ENCODE measurements at places on chromosomes 7 and 10.
A peak's percentile ranks its signal among the peaks of the same experiment; 100 is the strongest.

DNA sequence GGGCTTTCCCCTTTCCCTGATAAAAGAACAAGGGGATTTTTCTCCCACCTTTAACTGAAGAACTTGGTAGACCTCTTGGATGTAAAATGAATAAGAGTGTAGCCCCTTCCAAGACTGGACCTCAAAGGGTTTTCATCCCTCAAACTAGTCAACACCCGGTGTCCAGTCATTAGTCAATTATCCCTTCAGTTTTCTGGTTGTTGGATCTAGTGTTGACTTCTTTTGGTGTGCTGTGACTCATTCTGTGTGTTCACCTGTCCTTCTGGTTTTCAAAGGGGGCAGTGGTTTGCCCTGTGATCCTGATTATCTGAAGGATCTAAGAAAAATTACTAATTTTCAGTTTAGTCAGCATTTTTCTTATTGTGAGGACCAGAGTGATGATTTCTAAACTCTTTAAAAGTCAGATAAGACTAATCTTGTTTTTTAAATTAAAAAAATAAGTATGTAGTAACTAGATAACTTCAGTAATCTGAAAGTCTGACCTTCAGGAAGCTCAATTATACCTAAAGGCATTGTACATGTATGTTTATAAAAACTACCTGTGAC, 583.5 kb downstream of the CNTNAP2 start:
- no peak for DNase-seq

DNA sequence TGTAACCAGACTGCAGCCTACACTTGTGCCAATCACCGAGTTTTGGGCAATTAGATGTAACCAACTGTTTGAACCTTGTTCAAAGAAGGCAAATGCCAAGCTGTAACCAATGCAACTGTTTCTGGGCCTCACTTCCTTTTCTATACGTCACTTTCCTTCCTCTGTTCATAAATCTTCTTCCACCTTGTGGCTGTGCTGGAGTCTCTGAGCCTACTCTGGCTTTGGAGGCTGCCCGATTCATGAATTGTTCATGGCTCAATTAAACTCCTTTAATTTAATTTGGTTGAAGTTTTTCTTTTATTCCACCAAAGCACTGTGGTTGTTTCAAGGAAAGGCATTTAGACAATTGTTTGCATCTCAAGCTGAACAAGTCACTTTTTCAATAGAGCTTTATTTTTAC, 43.5 kb upstream of the UCN3 start:
- no peak for DNase-seq

DNA sequence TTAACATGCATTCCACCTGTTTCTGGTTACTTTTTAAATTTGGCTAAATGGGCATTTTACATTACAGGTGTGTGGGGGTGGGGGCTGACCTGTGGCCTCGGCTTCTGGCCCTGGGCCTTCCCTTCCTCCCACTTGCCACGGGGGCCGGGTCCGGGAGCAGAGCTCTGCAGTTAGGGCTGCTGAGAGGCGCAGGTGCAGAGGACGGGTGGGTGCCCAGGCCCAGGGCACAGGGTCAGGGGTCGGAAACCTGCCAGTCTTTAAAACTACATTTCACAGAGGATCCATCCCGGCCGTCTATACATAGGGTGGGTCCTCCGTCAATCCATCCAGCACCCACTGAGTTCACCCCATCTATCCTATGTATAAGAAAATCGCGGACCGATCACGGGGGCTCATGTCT, 106.5 kb upstream of the INSIG1 start:
- no peak for DNase-seq

DNA sequence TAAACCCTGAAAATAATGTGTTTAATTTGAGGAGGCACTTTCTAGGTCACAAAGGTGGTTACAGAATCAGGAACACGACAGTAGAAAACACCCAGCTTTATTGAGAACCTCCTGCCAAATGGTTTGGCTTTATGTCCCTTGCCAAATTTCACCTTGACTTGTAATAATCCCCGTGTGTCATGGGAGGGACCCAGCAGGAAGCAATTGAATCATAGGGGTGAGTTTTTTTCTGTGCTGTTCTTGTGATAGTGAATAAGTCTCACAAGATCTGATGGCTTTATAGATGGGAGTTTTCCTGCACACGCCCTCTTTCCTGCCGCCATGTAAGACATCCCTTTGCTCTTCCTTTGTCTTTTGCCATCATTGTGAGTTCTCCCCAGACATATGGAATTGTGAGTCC, 193.8 kb upstream of the KLF6 start:
- DNase-seq, result no peak

DNA sequence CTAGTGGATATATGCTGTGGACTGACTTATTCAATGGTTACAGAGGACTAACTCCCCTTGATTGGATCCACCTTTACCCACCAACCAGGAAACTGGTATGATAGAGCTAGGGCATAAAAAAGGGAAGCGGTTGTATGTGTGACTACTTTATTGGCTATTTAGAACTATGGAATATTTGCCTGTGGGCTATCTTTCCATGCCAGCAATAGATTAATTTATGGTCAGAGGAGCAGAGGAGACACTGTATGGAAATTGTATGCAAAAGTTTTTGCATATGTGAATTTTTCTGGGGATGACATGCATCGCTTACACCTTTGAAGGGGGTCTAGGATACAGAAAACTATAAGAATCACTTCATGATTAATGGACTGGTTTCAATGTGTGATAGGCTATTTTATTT, 105.7 kb downstream of the LHFPL3 start:
- DNase-seq, result no peak

- no peak for DNase-seq
Measured at GRCh38 chr10:34907743-34908430, 92.8 kb upstream of the PARD3 start.

- no peak for DNase-seq
Measured at GRCh38 chr10:35136263-35136815, 9.7 kb downstream of the CREM start.

DNA sequence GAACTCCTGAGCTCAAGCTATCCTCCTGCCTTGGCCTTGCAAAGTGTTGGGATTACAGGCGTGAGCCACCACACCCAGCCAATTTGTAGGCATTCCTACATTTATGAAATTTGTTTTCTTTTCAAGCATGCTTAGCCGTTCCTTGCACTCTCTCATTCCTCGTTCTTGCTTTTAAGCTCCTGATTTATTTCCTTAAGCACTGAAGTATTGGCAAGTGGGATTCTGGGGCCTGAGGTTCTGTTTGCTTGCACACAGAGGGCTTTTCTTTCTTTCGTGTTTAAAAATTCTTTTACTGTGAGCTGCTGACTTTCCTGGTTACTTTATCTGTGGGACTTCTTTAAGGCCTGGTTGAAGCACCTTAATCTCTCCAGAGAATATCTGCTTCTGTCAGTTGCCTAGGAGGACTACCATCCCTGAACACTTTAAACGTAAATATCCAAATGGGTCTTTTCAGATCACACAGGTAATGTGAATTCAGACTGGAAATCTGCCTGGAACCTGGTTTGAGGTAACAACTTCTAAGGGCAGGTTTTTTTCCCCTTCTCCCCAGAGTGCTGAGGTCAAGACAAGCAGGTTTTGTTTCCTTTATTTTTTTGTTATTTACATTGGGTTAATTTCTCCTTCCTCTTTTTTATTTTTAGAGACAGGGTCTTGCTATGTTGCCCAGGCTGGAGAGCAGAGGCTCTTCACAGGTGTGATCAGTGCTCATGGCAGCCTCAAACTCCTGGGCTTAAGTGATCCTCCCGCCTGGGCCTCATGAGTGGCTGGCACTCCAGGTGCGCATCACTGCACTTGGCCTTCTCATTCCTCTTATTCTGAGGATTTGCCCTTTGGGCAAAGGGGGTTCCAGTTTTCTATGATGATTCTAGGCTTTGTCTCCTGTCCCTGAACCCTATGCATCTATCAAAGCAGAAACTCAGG, 102.9 kb downstream of the PFKFB3 start:
- no peak for DNase-seq

DNA sequence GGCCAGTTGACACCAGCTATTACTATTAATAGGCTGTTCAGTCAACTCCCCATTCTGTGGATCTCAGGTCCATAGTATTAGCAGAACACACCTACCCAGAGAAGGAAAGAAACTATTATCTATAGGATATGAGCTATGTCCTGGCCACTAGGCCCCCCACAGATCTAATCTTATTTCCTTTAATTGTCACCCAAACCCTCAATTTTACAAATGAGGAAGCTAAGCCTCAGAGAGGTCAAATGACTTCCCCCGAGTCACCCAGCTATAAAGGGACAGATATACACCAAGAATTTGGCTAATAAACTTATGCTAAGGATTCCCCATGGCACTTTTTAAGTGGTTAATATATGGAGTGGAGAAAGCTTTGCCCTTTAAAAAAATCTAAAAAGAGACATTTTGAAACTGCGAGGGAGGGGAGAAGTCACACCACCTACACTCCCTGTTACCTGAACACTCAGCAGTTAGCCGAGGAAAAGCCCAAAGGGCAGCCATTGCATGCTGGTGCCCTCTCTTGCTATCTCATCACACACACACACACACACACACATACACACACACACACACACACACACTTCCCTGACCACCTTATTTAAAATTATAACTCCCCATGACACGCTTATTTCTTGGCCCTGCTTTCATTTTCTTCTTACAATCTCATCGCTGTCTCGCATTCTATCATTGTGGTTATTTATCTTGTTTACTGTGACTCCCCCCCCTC, 157.0 kb upstream of the ADO start:
- no peak for DNase-seq

GRCh38 chr7:43850348-43851116, 18.8 kb downstream of the MRPS24 start:
- DNase-seq, result no peak

DNA sequence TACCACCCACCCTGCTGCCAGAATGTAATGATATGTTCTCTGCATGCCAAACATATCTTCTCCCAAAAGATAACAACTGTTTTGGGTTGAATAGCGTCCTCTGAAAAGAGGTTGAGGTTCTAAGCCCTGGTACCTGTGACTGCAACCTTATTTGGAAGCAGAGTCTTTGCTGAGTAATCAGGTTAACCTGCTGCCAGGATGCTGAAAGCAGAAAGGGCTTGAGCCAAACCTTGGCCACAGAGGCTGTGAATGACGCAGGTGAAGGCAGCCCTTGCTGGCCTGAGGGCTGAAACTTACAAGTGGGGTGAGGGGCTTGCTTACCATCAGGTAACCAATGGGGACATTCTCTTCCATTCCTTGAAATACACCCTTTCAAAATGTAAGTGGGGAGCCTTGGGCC, 151.8 kb upstream of the RHEB start:
- DNase-seq, result no peak

GRCh38 chr7:114627231-114627630, 212.6 kb downstream of the FOXP2 start:
- no peak for DNase-seq

DNA sequence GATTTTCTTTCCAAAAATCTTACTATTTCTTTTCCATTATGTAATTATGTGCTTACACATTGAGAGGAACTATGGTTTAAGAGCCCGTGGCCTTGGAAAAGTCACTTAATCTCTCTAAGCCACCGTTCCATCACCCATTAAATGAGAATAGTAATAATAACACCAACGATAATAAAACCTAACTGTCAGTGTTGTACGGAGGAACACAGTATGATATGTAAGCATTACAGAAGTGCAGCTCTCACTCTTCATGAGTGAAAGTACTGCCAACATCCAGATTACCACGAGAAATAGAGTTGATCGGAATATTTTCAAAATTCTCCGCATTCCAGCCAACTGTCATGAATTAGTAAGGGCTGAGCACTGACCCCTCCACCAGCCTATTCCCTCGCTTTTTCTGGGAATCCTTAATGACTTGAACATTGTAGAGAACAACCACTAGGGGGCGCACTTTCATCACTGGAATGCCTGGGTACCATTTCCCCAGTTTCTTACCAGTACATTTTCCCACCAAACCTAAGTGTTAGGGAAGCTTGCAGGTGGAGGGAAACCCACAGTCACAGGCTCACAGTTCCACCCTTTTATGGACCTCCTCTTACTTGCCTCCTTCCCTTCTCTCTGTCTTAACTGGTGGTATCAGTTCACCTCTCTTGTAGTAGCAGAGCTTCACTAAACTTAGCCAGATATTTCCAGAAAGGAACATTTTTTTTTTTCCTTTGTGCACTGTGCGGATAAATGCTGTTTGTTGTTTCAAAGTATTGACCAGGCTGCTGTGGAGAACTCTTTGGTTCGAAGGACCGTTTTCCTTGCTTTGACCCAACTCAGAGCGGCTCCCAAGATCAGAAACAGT, 27.8 kb downstream of the NKX2-3 start:
- peak; percentile 55 for DNase-seq

GRCh38 chr7:29495653-29496052, 68.0 kb upstream of the PRR15 start:
- DNase-seq, result no peak

GRCh38 chr10:18133046-18133445, 7.2 kb upstream of the CACNB2 start:
- no peak for DNase-seq

- DNase-seq, result no peak
Measured at GRCh38 chr7:148700661-148701064, 2.0 kb downstream of the CUL1 start.

DNA sequence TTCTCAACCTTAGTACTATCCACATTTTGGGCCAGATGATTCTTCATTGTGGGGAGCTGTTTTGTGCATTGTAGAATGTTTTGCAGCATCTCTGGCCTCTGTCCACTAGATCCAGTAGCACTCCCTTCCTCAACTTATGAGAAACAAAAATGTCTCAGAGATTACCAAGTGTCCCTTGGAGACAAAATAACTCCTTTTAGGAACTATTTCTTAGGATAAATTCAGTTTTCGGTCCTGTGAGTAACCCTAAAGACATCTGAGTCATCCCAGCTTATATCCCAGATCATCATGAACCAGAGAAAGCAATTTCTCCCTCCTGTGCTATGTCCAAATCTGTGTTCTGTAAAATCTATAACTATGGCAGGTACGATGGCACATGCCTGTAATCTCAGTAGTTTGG, 266.6 kb upstream of the PHYHIPL start:
- DNase-seq, result no peak

Measured in D341Med (cell line).